Chondrocyte (in vitro differentiated cells): ENCODE measurements at places on chromosomes 2 and 18. TPM values are rescaled to one million over a fixed set of nuclear protein-coding genes. Genes with fewer than 3 reads are reported as not detected.

LTBP1 gene
- total RNA-seq = 302 to 398 TPM (median 392 TPM) in 3 replicates

FBXO15 gene
- total RNA-seq = 0.57 to 0.95 TPM (median 0.92 TPM) in 3 replicates

GPR45 gene
- total RNA-seq = not detected in 3 replicates

KIF5C gene
- 2.6 to 3.8 TPM (median 3.1 TPM) in 3 replicates for total RNA-seq

ALK gene
- 0.07 to 0.08 TPM in 2 of 3 replicates, not detected in the other for total RNA-seq

DNA sequence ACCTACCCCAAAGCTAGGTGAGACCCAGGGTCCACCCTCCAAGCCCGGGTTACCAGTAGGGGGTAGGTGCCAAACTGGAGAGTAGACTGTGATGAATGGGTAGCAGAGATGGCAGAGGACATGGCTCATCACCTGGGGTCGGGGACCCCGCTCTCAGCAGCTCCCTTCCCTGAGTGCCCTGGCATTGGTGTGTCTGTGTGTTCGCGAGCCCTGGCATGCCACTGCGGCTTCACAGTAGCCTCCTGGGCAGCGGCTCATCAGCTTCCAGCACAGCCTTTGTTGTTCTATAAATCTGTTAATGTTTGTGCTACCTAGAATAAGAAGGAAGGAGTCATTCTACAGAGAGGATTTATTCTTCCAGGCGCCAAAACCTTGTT is 62.6 kb upstream of the ALPP start:
- DNase-seq = peak; percentile 52

DNA sequence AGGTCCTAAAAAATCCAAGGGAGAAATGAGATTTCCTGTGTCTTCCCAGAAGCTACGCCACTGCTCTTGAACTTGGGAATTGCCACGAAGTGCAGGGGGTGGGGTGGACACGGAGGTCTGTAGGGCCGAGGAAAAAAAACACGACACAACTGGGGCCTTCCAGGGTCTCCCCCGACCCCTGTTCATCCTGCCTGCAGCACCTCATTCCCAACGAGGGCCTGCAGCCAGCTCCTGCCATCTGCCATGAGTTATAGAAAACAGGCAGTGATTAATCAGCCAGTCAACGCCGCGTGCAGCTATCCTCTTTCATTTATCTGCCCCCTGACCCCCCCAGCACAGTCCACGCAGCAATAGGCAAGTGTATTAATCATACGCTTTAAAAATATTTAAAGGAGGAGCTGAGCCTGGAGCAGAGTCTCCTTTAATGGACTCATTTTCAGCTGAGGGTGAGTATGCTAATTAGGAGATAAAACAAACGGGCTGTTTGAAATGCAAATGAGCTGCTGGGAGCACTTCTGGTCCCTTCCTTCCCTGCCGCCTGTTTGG is 209.9 kb downstream of the TFCP2L1 start:
- no peak for DNase-seq

DNA sequence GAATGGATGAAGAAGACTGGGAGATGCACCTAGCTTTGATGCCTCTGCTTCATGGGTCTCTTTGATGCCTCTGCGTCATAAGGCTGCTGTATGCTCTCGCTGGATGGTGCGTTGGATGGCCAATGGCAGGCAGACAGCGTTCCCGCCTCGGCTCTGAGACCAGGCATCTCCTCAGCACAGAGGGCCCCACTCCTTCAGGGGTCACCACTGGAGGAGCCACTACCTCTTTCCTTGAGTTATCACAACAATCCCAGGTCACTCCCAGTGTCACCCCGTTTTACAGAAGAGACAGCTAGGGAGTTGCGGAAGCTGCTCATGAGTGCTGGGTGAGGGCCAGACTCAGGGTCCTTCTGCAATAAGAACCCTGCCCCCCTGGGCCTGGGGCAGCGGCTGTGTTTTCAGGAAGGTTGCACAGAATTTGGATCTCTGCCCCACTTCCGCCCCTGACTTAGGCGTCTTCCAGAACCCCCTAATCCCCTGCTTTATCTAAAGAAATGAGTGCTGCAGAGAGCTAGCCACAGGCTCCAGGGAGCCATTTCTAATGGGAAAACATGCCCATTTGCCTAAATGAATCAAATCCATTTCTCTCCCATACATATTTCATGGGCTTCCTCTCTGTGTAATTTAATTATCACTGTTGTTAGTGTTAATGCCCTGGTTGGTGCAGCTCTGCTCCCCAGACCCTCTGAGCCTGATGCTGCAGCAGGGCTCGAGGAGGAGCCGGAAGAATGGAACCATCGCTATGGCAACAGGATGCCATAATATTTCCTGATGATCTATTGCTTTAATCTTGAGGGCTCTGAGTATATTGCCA is 131.8 kb upstream of the HS6ST1 start:
- DNase-seq = no peak

DNA sequence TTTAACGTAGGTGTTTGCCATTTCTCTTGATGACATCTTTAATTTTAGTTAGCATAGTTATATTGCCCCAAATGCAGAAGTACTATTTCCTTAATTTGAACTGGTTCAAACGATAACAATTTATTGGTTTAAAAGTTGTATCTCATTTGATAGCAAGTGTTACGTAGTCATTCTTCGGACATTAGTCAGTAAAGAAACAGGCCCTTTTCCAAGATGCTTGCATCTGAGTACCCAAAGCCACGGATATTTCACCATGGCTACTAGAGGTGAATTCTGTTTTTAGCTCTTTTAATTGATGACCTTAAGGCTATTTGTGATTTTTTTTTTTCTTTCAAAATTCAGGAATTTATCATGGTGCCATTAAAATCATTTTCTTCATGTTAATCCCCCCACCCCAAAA is 32.1 kb downstream of the GLS start:
- no peak for DNase-seq

GRCh38 chr2:205568620-205569019 is 113.7 kb upstream of the NRP2 start:
- no peak for DNase-seq

GRCh38 chr2:199430214-199430613 is 27.5 kb downstream of the SATB2 start:
- no peak for DNase-seq

GRCh38 chr2:55051026-55051866 is 995 bp upstream of the RTN4 start:
- DNase-seq = no peak

GRCh38 chr2:142175813-142176338 is 45.1 kb upstream of the LRP1B start:
- no peak for DNase-seq

- no peak for DNase-seq
Observed at GRCh38 chr2:240998706-240998994, 232 bp downstream of the SNED1 start.

DNA sequence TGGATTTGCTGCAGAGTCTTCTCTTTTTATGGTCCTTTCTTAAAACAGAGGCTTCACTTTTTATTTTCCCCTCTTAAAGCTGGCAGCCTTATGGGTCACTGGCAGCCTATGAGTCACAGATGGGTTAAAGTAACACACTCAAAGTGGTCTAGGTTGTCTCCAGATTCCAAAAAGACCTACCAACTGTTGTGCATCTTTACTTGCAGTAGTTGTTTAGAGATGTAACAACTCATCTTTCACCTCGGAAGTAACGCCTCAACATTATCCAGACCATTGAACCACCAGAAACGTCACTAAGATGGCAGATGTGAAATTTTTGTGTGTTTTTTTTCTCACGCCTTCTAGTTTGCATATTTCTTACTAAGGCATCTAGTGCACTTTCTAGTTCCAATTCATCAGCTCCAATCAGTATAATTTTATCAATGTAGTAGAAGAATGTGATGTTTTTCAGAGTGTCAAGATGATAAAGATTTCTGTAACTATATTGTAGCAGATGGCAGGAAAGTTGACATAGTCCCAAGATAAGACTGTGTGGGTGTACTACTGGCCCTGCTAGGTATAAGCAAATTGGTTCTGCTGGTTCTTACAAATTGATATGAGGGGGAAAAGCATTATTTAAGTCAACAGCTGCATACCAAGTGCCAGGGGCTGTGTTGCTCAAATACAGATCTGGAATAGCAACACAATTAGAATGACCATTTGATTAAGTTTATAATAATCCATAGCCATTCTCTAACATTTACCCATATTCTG is 9.6 kb upstream of the SEC11C start:
- DNase-seq = no peak

DNA sequence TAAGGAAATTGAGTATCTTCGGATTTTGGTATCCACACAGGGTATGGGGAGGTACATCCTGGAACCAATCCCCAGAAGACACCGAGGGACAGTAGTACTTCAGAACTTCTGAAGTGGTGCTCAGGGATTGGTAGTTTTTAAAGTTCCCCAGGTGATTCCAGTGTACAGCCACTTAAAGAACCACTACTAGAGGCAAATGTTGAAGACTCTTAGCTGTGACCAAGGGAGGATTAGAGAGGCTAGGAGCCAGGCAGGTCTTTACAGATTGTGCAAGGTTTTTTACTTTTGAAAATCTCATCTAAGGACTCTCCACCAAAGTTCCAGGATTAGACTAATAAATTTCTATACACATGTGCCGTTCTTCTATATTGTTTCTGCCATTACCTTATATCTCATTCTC is 52.9 kb upstream of the GLS start:
- DNase-seq = no peak

- no peak for DNase-seq
Observed at GRCh38 chr2:43052944-43053306, 173.5 kb downstream of the ZFP36L2 start.

- DNase-seq = no peak
Observed at GRCh38 chr2:19086231-19086651, 272.2 kb downstream of the OSR1 start.

GRCh38 chr2:185608799-185609198 is 129.8 kb upstream of the FSIP2 start:
- DNase-seq = no peak

- DNase-seq = no peak
Observed at GRCh38 chr2:98379311-98380202, 33.3 kb downstream of the CNGA3 start.

GRCh38 chr2:203873461-203873860 is 5.9 kb downstream of the CTLA4 start:
- DNase-seq = no peak
